ENCODE measurements at places on chromosomes 1 and 21.

DNA sequence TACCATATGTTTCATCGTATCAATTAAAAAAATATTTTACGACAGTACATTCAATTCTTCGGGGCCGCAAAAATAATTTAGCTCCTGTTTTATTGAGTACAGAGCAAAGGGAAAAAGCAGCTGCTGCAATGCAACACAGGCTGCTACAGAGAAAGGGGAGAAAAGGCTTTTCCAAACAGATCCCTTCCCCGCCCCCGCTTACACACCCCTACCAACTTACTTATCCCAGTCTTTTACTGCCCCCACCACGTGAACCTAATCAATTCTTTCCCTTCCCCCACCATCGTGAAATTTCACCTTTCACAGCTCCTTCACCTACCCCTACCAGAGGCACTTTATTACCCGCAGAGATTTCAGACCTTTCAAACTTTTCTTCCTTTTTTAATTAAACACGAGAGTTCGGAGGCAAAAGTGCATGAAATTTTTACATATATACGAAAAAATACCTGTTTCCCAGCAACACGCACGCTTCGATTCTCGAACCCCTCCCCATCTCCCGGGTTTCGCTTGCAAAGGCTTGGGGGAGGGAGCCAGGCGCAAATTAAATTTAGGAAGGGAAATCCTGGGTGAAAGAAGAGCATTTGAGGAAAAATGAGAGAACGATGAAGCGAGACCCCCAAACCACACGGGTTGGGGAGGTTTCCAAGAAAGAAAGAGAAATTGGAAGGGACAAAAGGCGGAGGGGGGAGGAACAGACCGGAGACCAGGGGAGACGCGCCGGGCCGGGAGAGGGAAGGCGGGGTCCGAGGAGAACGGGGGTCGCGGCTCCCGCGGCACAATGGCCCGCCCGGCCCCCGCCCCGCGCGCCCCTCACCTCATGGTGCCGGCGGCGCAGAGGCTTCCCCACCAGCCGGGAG, 823 bp downstream of the ENAH start:
- DNase-seq = no peak

- no peak for DNase-seq
Observed at GRCh38 chr1:99546432-99547416, 99.2 kb upstream of the PALMD start.

DNA sequence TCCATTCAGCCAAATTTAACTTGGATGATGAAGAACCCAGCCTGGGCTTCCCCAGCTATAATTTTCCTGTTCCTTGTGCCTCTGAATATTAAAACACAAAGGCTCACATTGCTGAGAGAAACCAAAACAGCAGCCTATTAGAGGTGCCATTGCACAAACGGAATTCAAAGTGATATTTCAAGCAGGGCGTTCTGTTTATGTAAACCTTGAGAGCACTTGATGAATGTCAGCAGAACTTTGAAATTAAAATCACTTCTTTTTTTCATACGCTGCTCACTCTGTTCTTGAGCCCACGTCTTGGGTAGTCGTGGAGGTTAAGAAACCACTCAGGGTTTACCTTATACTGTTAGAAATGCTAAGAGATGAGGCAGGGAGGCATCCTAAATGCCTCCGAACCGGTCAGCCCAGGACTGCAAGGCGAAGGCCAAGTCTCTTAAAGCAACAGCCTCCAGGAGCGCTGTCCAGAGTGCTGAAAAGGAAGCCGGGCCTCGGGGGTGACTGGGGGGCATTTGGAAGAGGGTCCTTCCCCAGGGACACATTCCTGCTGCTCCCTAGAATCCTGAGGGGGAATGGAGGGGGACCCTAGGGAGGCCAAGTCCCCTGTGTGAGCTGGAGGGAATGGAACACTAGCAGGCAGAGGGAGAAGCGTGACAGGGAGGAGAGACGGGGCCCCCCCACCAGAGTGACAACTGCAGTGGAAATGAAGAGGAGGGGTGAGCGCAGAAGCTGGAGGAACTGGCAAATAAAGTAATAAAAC, 154.8 kb upstream of the VAMP3 start:
- peak; percentile 32 for DNase-seq

GRCh38 chr1:210376836-210377372, 48.2 kb downstream of the HHAT start:
- no peak for DNase-seq

DNA sequence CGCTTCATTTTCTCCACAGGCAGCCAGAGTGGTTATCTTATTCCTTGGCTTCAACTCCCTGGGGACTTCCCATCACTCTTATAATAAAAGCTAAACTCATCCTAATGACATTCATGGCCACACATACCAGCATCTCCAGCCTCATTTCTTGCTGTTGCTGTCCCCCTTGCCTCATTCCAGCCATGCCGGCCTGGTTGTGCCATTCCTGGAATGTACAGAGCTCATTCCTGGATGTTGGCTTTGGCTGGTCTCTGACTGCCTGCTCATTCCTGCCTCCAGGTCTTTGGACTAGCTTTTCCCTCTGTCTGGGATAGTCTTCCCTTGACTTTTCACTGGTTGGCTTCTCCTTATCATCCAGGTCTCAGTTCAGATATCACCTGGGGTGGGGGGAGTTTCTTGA, 2.4 kb upstream of the PEF1 start:
- DNase-seq = no peak

GRCh38 chr1:206909161-206909882, 12.1 kb downstream of the IL24 start:
- no peak for DNase-seq

DNA sequence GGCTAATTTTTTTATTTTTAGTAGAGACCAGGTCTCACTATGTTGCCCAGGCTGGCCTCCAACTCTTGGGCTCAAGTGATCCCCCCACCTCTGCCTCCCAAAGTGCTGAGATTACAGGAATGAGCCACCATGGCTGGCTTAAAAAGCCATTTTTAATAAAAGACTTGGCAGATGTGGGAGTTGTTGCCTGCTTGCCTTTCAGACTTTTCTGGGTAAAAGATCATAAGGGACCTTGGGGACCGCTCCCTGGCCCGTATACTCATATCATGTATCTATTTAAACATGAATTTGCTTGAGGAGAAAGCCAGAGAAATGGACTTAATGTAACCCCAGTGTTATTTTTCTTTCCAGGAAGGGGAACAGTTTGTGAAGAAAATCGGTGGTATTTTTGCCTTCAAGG, 23.4 kb upstream of the PODN start:
- DNase-seq = no peak

Measured in hematopoietic multipotent progenitor cell treated with erythropoietin and hydrocortisone succinate and interleukin-3 and kit ligand, for 8 days (in vitro differentiated cells).